ENCODE measurements at places on chromosomes 13 and 19. TPM values are rescaled to one million over a fixed set of nuclear protein-coding genes. Genes with fewer than 3 reads are reported as not detected.

DNA sequence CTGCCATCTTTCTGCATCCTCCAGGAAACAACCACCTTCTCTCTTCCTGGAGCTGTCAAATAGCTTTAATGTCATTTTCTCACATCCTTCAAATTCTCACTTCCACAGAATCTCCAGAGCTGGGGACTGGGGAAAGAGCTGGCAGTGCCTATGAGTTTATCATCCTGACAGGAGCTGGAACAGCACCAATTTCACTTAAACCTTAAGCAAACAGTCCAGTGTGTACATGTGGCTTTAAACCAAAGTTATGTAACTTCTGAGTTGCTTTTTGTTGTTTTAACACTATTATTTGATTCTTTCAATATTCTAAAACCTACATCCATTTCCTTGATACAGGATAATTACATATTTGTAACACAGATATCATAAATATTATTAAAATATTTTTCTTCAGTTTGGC, 331.5 kb upstream of the ARGLU1 start:
- H3K4me3 ChIP-seq, result no peak overlapping the region
- no peaks in the 10 kb centered on the region for H3K27me3 ChIP-seq
- H3K36me3 ChIP-seq, result no peaks in the 10 kb centered on the region
- no peak overlapping the region for H3K27ac ChIP-seq

DNA sequence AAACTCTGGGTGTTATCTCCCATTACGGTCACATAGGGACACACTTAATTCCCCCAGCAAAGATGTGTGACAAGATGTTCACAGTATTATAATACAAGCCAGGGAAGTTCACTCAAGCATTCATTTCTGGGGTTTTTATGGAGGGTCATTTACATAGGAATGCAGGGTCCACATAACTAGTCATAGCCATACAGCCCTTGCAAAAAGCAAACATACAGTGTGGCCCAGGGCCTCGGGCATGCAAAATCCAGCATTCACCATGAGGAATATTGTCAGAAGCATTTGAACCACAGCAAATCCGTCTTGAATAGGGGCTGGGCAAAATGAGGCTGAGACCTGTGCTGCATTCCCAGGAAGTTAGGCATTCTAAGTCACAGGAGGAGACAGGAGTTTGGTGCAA, 13.0 kb upstream of the ZNF460 start:
- H3K4me3 ChIP-seq, result no peak overlapping the region
- no peaks in the 10 kb centered on the region for H3K27me3 ChIP-seq
- no peak overlapping the region for H3K27ac ChIP-seq
- no peak for DNase-seq
- H3K36me3 ChIP-seq, result peaks cover 2% of the 10 kb centered on the region
- H3K4me1 ChIP-seq, result no peaks in the 10 kb centered on the region

DNA sequence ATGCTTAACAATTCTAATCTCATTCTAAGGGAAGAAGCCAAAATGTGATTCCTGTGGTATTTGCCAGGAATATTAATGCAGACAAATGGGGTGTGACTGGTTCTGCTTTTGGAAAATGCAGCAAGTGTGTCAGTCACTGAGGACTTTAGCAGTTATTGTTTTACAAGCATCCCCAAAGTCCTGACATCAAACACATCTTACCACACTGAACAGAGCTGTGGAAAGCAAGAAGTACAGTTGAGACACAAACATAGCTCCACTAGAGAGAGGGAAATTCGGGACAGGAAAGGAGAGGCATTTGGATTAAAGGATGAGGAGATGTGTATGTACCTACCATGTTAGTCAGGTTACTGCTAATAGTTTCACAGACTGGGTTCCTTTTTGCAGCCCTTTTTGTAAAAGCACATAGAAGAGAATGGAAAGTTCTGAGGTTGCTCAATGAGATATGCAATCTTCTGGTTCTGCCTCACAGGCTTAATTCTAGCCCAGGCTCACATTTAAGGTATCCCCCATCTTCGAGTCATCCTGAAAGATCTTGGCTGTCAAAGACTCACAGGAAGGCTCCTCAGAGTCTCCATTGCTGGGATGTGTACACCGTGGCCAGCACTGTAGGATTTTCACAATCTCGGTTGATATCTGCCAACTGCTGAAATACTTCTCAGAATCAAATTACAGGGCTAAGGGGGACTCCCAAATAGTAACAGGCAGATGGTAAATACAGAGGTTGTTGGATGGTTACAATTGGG, 316.6 kb downstream of the DNAJC15 start:
- H3K36me3 ChIP-seq, result no peaks in the 10 kb centered on the region
- no peak overlapping the region for H3K27ac ChIP-seq
- H3K4me1 ChIP-seq, result no peaks in the 10 kb centered on the region
- no peak for DNase-seq
- H3K4me3 ChIP-seq, result no peak overlapping the region

GRCh38 chr19:16224293-16225045, 26.8 kb downstream of the AP1M1 start:
- H3K4me1 ChIP-seq, result no peaks in the 10 kb centered on the region
- DNase-seq, result no peak
- no peaks in the 10 kb centered on the region for H3K27me3 ChIP-seq
- H3K27ac ChIP-seq, result peak overlapping the region; percentile 27
- peaks cover 31% of the 10 kb centered on the region for H3K36me3 ChIP-seq
- no peak overlapping the region for H3K4me3 ChIP-seq

WDR62 gene
- 34.2 TPM for total RNA-seq

METTL21C gene
- not detected for total RNA-seq

FPR3 gene
- not detected for total RNA-seq
